ENCODE measurements at places on chromosomes 1 and 21.
A peak's percentile ranks its signal among the peaks of the same experiment; 100 is the strongest.

DNA sequence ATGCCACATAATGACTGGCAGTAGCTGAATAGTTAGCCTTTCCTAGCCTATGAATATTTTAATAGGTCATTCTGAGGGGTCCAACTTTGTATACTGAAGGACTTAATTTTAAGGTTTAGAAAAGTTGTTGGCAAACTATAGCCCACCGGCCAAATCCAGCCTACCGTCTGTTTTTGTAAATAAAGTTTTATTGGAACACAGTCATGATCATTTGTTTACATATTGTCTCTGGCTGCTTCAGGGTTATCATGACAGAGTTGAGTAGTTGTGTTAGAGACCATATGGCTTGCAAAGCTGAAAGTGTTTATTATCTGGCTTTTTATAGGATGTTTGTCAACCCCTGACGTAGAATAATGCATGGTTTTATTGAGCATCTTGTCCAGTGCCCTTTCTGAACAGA is 73.4 kb downstream of the NTMT2 start:
- DNase-seq: no peak

- no peak for DNase-seq
These were observed 391.0 kb upstream of the PROX1 start for GRCh38 chr1:213596729-213597128.

DNA sequence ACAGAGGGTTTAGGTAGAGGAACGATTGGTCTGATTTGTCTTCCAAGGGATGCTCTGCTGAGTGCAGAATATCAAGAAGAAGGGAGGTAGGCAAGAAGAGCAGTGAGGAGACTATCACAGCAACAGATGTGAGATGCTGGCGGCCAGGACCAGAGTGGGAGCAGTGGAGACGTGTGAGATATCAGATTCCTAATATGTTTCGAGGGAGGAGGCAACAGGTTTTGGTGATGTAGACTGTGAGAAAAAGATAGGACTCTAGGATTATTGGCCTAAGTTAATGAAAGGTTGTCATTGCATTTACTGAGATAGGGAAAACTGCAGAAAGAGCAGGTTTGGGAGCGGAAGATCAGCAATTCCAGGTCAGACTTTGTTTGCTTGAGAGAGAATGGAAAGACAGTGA is 182.9 kb downstream of the FMN2 start:
- no peak for DNase-seq

DNA sequence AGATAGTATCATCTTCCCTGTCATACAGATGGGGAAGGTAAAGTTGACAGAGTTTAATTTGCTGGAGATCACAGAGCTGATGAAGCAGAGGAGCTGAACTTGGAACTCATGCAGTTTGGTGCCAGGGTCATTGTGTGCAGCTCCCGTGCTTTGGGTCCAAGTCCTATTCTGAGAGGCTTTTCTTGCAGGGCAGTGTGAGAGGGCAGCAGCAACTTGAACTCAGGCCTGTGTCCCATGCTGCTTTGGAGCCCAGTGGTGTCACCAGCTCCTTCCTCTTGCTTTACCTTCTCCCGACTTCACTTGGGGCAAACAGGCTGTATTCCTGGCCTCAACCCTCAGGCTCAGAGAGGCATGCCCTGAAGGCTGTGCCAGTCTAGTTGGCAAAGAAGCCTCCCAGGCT is 24.7 kb downstream of the INAVA start:
- no peak for DNase-seq

DNA sequence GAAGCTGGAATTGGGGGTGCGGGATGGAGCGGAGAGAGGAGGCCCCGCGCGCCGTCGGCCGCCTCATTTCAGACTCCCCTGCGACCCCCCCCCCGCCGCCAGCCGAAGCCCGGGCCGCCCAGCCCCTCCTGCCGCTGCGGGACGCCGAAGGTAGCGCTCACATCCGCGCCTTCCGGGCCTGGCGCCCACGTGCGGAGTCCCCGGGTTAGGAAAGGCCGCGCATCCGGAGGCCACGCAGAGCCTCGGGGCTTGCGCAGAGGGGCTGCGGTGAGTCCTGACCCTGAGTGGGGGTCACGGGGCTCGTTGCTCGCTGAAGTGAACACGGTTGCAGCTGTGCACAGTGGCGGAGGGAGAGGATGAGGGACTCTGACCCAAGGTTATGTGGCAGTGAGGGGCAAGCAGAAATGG is 552 bp upstream of the ZNF496 start:
- no peak for DNase-seq

DNA sequence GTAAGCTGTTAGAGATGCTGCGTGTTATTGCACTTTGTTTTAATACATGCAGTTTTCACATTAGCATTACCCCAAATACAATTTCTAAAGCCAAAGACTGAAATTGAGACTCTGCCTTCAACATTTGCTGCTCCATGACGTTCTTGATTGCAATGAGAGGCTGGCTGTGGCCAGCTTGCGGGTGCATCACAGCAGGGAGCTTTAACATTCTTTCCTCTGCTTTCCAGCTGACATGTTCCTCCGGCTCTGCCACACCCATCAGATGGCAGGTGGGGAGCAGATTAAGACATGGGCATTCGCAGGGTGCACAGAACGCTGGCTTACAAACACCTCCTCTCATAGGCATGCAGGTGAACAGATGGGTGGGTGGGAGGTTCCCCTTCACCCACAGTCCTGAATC is 314.1 kb downstream of the DISC1 start:
- no peak for DNase-seq

DNA sequence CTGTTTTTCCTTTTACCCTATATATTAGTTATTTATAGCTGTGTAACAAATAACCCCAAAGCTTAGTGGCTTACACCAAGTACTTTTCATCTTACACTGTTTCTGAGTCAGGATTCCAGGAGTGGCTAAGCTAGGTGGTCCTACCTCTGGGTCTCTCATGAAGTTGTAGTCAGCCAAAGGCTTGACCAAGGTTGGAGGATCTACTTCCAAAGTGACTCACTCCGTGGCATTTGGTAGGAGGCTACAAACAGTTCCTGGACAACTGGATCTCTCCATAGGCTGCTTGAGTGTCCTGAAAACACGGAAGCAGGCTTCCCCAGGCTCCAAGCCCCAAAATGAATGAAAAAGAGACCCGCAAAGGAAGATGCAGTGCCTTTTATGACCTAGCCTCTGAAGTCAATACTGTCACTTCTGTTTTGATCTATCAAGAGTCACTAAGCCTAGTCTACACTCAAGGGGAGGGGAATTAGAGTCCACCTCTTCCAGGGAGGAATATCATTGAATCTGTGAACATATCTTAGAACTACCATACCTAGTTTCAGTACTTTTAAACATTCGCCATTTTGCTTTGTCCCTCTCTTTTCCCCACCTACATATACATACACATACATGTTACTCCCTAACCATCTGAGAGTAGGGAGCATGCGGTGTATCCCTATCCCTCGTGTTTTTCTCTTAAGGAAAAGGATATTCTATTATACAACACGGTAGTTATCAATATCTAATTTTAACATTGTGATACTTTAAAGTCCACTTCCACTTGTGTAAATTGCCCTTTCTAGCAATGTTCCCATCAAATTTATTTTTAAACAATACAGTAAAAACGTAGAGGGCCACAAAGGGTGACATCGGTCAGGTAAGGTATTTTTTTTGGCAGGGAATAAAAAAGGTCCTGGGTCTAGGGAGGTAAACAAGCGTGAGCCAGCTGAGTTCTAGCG is 67.2 kb downstream of the SLC35A3 start:
- no peak for DNase-seq

DNA sequence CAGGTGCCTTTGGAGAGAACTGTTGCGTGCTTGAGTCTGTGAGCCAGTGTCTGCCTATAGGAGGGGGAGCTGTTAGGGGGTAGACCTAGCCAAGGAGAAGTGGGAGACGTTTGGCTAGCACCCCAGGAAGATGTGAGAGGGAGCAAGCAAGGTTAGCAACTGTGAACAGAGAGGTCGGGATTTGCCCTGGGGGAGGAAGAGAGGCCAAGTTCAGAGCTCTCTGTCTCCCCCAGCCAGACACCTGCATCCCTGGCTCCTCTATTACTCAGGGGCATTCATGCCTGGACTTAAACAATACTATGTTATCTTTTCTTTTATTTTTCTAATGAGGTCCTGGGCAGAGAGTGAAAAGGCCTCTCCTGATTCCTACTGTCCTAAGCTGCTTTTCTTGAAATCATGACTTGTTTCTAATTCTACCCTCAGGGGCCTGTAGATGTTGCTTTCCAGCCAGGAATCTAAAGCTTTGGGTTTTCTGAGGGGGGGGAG is 2.4 kb downstream of the BTG2 start:
- no peak for DNase-seq

DNA sequence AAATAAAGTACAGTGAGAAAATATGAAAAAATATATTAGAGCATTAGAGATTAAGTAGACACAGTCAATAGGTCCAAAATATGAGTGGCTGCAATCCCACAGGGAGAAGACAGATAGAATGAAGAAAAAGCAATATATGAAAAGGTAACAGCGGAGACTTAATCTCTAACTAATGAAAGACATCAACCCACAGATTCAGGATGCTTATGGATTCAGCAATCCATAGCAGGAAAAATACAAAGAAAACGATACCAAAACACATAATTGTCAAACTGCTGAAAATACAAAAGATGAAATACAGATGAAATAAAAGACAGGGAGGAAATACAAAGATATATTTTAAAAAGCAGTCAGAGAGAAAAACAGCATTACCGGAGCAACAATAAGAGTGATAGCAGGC is 56.7 kb upstream of the SLFNL1 start:
- DNase-seq: no peak

DNA sequence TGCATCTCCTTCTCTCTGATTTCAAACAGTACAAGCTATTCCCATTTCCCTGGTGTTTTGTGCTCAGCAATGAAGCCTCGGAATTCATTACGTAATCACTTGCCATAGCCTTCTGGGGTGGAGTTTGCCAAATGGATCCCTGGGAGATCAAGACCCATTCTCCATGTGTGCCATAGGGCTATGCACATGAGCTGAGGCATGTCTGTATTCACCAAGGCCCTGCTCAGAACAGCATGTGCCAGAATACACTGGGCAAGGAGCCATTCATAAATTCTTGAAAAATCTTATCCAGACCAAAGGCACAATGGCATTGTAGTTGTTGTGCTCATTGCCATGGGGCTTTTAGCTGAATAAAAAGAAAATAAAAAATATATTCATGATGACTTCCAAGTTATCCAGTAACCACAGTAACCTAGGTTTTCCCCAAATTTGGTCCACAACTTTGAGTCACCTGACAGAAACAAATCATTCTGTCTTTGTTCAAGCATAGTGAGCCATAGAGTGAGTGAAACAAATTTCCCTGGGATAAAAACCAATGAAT is 53.0 kb downstream of the CRB1 start:
- no peak for DNase-seq

DNA sequence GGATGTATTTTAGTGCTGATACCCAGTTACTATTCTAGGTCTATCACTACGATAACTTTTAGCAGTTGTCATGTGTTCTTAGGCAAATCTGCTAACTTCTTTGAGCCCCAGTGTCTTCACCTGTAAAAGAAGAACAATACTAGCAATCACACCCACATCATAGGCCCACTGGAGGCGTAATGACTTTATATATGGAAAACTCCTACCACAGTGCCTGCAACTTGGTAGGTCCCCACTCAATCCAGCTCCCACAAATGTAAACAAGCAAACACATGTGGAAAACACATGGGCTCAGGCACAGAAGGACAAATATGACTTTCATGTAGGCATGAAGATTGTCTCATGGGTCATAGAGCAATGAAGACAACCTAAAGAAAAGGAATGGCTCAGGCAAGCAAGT is 115.8 kb downstream of the TBX19 start:
- no peak for DNase-seq

- no peak for DNase-seq
These were observed 78.0 kb downstream of the STUM start for GRCh38 chr1:226626577-226626956.

- DNase-seq: no peak
These were observed 14.3 kb upstream of the DR1 start for GRCh38 chr1:93331412-93331811.

- DNase-seq: no peak
These were observed 76.9 kb upstream of the RALGPS2 start for GRCh38 chr1:178648151-178648550.

DNA sequence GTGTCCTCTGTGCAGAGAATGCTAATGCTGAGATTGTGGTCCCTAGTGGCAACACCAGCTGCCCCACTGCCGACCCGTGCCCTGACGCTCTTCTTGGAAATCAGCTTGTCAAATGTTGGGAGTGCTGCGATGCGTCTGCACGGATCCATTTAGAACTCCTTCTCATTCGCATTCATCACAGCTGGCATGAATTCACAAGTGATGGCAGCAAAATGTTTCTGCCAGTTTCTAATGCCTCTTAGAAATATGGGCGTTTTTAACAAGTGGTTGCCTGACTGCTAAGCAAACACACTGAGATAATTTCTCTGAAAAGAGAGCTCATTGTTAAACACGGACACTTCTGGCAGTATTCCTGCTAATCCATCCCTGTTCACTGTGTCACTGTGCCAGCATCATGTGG is 131.9 kb upstream of the KCNJ6 start:
- DNase-seq: peak; percentile 51

GRCh38 chr1:154697710-154698109 is 89.7 kb upstream of the ADAR start:
- DNase-seq: no peak

DNA sequence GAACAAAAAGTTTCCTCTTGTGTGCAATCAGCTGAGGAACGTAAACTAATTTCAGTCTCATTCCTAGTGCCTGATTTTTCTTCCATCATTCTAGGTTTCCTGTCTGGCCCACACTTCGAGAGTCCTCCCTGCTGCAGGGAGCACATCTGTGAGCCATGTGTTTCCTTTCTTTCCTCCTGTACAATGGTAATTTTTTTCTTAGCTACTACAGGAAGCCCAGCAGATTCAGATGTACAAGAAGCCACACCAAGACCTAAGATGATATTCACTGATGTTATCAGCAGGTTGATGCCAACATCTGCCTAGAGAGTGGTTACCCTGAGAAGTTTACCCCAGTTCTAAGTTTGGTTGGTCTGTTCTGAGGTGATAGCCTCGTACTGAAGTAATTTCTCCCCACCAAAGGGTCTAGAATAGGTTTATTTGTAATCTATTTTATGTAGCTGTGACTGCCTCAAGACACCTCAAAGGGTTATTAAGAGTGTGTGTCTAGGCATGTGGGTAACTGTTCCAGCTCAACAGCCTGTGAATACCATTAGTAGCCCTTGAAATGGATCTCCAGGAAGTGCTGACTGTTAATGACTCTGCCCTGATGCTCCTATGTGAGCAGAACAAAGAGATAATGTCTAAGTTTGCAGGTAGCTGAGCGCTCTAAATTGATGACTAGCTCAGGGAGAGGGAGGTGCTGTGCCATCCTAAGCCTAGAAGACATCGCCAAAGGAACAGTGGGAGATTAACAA is 31.7 kb upstream of the CLDN14 start:
- DNase-seq: no peak

GRCh38 chr1:111789142-111789541 is 33.4 kb downstream of the DDX20 start:
- no peak for DNase-seq

- no peak for DNase-seq
These were observed 92.6 kb downstream of the IGSF21 start for GRCh38 chr1:18200136-18200717.

Measured in NCI-H1417 treated with DMSO at 0.1 percent for 48 hours (cell line).